ENCODE measurements at places on chromosomes 2 and 18.

GRCh38 chr18:32767400-32767799 lies 5.4 kb downstream of the KLHL14 start:
- DNase-seq, result no peak

DNA sequence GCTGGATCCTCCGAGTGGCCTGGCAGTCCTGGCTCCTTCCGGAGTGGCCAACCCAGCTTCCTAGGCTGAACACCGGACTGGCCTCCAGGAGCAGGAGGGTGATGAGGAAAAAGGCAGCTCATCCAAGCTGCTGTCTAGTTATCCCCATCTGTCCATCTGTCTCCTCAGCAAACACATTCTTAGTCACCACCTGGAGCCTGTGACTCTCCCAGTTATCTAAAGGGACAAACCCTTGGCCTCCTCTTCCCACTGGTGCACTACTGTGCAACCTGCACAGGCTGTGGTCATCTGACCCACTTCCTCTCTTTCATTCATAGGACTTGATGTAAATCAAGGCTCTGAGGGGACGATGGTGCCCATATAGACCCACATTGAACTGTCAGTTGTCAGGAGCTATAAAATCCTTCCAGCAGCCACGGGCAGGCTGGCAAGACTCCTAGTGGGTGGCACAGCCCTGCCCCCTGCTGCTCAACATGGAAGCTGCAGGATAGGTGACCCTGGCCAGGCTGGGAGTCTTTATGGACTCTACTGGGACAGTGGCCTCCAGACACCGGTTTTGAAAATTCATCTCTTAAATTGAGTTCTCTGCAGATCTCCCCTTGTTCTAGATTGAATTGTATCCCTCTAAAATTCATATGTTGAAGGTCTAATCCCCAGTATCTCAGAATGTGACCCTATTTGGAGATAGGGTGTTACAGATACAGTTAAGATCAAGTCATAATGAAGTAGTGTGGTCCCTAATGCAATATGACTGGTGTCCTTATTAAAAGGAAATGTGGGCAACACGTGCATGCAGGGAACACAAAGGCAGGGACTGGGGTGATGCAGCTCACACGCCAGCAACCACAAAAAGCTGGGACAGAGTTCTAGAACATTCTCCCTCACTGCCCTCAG lies 29.3 kb upstream of the DUSP2 start:
- DNase-seq, result peak; percentile 86

DNA sequence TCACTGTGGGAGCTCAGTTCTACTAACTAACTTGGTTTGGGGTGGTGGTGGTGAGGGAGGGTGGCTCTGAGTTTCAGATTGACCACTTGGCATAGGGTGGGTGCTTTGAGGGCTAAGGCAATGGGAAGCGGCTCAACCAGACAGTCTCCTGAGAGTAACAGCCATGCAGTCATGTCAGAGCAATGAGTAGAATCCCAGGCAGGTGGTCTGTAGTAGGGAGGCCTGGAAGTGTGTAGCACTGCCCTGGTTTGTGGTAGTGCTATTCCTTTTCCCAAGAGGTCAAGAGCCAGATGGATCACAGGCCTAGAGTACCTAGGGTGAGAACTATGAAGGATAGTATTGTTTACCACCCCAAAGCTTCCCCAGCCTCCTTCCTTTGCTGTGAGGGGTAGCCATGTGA lies 18.7 kb upstream of the RAPH1 start:
- DNase-seq, result no peak

DNA sequence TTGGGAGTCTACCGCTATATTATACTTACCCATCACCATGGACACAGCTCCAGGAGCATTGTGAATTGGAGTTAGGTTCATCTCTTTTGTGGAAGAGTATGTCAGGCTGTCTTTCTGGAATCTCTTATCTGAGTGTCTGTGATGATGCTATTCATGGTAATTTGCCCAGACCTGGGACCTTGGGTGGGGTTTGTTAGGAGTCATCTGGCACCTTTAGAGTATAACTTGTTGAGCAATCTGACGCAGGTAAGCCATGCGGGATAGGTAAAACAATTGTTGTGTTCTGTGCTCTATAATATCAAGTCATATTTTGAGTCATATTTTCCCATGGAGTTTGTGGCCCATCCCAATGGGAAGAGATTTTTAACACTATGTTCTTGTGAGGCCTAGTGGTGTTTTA lies 49.7 kb upstream of the MAPRE2 start:
- no peak for DNase-seq

DNA sequence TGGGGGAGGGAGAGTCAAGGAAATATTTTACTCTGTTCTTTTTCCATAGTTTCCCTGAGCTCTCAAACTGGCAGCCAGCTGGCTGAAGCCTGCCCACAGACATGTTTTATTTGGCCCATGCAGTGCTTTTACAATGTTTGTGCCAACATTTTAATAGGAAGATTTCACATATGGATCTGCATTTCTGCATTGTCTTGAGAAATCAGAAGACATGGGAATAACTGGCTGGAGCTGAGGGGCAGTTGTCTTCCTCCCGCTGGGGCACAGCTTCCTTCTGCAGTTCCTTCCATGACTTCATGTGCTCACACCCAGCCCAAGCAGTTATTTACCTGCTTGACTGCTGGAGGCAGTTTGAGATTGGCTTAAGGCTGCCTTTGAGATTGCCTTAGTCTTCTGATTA lies 74.4 kb downstream of the PLCL1 start:
- no peak for DNase-seq

DNA sequence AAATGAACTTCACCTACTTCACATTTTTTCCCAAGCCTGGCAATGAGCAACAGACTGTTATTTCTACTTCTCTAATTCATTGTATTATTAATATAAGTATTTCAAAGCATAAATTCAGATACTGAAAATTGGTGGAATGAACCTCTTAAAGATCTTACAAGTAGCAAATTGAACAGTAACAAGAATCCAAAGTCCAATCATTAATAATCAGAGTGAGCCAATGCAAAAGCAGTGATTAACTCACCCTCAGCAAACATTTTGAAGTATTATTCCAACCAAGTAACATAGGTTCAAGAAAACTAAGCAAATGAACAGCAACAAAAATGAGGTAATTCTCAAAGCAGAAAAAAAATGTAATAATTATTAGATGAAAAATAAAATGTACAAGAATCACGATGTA lies 288.1 kb upstream of the ZC3H15 start:
- no peak for DNase-seq

DNA sequence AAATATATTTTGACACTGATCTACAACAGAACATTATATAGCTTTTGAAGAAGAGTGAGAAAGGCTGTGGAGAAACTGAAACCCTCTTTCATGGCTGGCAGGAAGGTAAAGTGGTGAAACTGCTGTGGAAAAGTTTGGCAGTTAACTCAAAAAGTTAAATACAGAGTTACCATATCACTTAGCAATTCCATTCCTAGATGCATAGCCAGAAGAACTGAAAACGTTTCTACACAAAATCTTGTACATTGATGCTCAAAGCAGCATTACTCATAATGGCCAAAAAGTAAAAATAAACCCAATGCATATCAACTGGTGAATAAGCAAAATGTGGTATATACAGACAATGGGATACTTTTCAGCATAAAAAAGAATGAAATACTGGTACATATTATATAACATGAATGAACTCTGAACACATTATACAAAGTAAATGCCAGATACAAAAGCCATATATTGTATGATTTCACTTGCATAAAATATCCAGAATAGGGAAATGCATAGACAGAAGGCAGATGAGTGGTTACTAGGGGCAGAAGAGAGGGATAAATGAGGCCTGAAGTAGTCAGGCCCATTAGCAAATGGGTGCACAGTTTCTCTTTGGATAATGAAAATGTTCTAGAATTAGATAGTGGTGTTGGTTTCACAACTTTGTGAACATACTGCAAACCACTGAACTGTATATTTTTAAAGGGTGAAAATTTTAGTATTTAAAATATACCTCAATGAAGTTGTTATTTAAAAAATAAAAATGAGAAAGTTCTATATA lies 114.3 kb downstream of the DYM start:
- no peak for DNase-seq

DNA sequence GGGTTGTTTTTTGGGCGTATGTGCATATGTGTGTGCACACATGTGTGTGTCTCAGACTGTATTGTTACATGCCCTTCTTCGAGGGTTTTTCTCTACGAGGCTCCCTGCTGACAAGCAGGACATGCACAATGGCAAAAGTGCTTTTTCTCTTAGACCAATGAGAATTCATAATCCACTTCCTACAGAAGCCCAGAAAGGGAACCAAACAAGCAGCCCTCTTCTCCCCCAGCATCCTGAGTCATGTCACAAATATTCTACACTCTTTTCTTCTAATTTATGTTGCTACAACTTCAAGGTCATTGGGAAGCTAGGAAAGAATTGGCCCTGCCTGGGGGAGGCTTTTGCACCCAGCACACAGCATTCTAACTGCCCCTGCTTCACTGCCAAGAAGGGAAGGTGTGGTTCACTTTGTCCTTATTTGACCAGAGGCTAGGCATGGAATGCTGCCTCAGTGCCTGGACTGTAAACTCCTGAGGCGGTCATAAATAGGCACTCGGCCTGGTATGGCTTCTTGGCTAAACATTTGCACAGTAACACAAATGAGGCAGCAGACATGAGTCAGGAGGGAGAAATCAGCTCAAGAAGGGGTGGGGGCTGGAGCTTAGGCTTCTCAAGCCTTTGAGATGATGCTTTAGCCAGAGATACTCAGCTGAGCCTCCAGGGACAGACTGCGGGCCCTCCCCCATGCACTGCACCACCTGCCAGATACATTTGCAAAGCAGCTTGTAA lies 92.7 kb upstream of the KLF7 start:
- no peak for DNase-seq

DNA sequence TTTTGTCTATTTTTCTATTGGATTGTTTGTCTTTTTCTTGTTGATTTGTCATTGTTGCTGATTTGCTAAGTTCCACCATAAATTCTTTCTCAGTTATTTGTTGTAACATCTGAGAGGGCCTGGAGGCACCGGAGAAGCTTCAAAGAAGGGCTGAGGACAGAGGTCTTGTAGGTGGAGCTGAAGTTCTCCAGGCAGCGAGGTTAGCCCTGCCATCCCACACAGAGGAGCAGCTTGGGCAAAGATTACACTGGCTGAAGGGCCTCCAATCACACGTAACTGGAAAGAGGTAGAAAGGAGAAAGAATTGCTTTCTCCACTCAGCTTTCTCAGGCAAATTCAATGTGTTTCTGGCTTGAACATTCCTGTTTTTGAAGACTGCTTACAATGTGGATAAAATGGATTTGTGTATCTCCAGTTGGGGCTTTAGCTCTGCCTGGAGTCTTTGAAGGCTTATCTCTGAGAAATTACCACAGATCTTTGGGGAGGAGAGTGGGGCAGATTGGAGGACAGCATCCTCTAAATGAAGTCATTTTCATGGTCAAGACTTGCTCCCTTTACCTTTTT lies 21.1 kb upstream of the EMILIN2 start:
- DNase-seq, result no peak

- no peak for DNase-seq
Measured at GRCh38 chr2:101479328-101479727, 4.4 kb upstream of the RFX8 start.

DNA sequence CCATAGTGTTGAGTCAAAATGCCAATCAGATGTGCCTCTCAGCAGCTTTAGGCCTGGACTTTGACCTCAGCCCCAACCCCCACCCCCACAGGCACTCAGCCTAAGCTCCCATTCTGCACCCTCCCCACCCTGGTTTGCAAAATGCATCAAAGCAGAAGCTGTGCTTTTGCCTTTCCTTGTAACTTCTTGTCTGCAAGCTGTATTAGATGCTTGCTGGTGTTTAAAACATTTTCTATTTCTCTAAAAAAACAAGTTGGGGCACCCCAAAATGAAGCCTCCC lies 26.6 kb upstream of the STEAP3 start:
- no peak for DNase-seq

- no peak for DNase-seq
Measured at GRCh38 chr2:128940378-128940777, 621.7 kb upstream of the HS6ST1 start.

GRCh38 chr2:80889009-80889408 lies 584.5 kb upstream of the LRRTM1 start:
- DNase-seq, result no peak

DNA sequence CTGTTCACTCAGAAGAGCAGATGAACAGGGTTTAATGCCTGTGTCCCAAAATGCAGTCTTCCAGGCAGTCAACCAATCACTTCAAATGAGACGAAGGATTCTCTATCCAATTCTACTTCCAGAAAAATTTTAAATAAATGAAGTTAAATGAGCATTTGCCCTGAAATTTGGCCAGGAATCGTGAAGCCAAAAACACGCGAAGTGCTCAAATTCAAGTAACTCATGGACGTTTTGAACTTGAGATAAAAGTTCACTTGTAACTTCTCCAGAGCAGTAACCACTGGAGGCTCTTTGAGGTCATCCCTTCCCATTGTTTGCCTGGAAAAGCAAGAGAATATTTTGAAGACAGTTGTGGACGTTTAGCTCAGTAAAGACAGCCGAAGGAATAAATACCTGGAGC lies 928.5 kb downstream of the NRXN1 start:
- DNase-seq, result no peak

DNA sequence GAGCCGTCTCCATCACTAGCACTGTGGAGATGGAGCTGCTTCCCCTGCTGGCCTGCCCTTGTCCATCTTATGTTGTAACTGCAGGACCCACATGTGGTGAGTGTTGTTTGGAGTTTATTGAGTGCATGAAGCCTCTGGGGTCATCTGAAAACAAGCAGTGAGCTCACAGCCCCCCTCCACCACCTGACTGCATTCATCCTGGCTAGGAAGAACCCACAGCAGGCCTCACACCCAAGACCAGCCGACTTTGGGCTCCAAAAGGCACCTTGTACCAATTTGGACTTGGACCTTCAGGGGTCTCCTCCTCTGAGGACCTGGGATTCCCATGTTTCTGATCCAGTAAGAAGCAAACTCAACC lies 116.1 kb downstream of the TWIST2 start:
- DNase-seq, result no peak

- no peak for DNase-seq
Measured at GRCh38 chr2:98486374-98486981, 41.8 kb downstream of the INPP4A start.

DNA sequence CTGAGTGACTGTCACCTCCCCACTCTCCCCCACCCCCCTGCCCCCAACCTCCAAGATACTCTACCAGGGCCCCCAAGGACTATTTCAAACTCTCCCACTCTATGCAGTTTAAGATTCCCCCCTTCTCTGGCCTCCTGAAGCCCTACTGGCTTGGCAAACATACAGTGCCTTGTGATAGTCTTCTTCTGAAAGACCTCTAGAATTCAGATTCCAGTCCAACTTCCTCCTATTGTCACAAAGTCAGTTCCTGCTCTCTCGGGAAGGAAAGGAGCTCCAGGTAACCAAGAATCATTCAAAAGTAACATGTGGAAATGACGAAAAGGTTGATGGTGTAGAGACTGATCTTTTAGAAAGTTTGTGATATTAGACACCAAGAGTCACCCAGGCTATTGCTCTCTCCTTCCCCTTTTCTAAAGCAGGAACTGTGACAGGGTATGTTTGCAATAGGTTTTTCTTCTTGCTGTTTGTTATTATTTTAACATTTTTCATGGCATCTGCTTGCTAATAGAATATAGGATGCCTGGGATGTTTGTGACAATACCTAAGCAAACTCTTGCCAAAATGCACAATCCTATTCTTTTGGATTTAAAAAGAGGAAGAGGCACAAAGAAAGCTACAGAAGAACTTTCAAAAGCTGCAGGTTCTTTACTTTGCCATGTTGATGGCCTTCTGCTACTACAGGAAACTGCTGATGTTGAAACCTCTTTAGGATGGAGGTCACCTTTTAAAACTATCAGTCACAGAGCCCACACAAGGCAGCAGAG lies 93.5 kb upstream of the MGAT4A start:
- DNase-seq, result no peak
